ENCODE measurements at places on chromosomes 6 and 20.

DNA sequence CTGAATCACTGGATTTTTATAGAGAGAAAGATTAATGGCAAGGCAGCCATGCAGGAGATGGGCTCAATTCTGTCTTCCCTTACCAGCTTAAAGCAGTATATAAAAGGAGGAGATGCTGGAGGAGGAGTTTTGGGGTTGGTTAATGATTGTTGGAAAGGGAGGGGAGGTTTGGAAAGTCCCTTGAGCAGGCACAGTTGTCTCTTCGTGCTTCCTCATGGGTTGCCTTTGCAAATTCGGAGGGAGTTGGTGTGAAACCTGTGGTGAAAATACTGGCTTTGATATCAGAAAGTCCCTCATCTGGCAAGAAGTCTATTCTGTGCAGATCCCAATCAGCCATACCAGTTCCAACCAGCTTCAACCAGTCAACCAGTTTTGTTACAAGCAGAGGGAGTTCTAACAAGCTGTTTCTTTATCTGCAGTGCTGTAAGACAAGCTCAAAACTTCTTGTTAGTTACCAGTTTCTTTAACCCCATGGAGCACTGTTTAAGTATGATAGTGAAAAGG, 107.0 kb downstream of the HIVEP1 start:
- no peak for DNase-seq

GRCh38 chr6:6217855-6218758, 102.4 kb downstream of the F13A1 start:
- no peak for DNase-seq

- no peak for DNase-seq
These were observed 371.9 kb downstream of the ZFAND3 start for GRCh38 chr6:38191418-38191817.

DNA sequence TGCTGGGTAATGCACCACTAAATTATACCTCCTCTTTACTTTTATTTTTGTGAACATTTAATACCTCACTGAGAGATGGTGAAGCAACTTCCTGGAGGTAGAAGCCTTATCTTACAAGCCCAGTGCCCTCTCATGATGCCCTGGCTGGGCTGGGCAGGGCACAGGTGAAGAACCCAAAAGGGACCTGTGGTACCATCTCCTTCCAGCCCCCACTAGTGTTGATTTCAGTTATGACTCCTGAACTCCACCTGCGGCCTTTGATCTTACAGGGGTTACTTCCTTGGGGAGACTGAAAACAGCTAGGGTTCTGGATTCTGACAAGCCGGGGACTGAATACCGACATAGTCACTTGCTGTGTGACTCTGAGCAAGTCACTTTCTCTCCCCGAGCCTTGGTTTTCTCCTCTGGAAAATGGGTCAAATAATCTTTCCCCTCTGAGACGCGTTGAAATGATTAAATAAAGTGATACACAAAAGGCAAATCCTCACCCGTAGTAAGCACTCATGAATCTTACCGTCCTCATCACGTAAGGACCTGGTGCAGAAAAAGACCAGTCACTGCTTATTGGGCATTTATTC, 1.2 kb downstream of the SLC13A3 start:
- DNase-seq = no peak
